Body of pancreas (tissue), 4 donors: ENCODE measurements at places on chromosomes 7 and 10. TPM values are rescaled to one million over a fixed set of nuclear protein-coding genes. Genes with fewer than 3 reads are reported as not detected.

DNA sequence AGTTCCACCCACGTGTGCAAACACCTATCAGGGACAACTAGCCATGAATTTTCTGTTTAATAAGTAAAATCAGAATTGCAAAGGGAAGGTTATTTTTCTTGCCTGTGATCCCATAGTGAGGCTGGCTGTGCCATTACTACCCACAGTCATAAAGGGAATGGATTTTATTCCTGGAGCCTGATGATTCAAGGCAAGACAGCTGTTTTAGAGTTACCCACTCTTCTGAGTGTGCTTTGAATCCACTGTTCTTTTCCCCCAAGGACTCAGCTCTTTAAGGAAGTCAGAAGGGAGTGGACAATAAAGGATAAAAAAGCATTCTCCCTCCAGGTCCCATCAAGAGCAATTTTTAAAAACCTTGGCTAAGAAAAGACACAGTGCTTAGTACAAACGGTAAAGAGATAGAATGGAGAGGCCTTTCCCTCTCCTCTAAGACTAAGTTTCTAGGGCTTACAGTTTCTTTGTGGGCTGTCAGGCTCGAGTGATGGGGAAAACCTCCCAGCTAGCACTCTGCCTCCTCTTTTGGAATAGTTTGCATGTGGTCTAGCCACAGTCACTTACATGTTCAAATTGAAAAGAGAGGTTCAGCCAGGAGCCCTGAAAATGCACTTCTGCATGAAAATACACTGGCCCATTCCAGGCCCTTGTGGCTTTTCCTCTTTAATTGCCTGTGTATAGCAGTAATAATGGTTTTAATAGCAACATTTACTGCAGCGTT is 5.1 kb upstream of the LRRC4 start:
- no peak for DNase-seq
- H3K4me1 ChIP-seq = peaks cover 24% of the 10 kb centered on the region
- no peak overlapping the region for H3K4me3 ChIP-seq
- H3K36me3 ChIP-seq = no peaks in the 10 kb centered on the region

DNA sequence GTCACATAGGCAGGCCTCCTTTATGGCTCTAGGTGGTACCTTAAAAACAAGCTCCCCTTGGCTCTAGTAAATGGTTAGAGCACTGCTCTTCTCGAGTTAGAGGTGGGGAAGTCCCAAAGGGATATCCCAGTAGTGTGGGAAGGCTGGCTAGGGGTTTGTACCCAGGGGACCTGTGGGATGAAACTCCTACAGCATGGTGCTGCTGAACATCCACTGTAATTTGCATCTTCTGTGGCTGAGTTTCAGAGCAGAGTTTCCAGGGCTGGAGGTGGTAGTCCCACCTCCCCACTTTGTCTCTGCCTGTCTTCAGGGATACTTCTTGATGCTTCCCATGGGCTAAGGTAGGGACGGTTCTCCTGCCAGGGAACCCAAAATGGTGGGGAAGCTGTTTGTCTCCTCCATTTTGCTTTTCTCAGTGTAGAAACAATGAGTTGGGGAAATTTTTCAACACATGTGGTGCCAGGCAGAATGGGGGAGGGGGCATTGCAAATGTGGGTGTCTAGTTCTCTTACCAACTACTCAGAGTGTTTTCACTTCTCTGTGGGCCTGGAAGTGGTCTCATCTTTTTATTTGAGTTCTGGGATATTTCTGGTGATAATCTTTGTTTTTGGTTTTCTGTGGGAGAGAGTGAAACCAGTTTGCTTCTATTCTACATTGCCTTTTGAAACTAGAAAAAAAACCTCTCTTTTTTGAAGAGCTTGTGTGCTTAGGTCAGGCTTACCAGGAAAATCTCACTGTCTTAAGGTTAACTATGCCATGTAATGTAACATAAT is 36.3 kb downstream of the SCART1 start:
- no peak overlapping the region for H3K27ac ChIP-seq
- no peaks in the 10 kb centered on the region for H3K4me1 ChIP-seq
- H3K36me3 ChIP-seq = no peaks in the 10 kb centered on the region
- H3K27me3 ChIP-seq = no peaks in the 10 kb centered on the region

- DNase-seq = no peak
- no peaks in the 10 kb centered on the region for H3K27me3 ChIP-seq
These were observed 271.2 kb downstream of the MAGI2 start for GRCh38 chr7:79182283-79182682.

- H3K36me3 ChIP-seq = no peaks in the 10 kb centered on the region
- H3K4me3 ChIP-seq = no peak overlapping the region
- H3K4me1 ChIP-seq = no peaks in the 10 kb centered on the region
- H3K27me3 ChIP-seq = no peaks in the 10 kb centered on the region
- H3K27ac ChIP-seq = no peak overlapping the region
These were observed 527.4 kb downstream of the PTPRN2 start for GRCh38 chr7:158060216-158060615.

DNA sequence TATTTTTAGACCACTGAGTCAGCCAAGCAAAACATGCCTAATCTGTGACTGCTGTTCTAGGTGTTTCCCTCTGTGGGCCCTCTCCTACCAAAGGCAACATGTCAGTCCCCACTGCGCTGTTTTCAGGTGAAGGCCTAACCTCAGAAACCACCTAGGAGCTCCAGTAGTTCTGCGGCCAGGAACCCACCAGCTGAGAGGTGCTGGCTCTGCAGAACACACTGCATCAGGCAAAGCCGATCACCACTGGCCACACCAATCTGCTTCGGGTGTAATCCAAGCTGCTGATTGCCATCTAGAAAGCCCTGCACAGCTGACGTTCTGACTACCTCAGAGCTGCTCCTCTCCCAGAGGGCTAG is 14.9 kb downstream of the CAMK2G start:
- H3K27me3 ChIP-seq = no peaks in the 10 kb centered on the region
- no peak overlapping the region for H3K27ac ChIP-seq
- no peak for DNase-seq
- no peak overlapping the region for H3K4me3 ChIP-seq
- H3K36me3 ChIP-seq = no peaks in the 10 kb centered on the region

The IFT22 gene
- 18.7 TPM for total RNA-seq

DNA sequence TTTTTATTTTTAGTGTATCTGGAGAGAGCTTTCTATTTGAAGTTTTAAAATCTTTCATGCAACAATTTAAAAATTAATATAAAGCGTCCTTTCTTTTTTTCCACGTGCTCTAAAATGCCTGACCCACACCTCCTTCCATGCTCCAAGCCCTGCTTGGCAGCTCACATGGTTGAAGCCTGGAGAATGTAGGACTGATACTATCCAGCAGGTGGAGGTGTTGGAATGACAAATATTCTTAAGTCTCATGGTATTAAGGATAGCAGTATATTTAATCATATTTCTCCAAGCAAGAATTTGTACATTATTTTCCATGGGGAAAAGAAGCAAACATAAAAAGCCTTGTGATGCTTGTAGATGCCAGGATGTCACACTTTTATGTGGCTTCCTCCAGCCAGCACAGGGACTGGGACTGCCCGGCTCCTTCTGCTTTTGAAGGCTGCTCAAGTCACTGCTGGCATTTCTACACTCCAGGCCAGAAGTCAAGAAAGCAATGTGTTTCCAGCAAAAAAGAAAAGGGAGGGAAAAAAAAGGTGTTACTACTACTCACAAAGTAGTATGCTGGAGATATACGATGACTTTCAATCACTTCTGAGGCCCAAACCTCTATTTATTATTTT is 49.7 kb downstream of the BZW2 start:
- H3K4me3 ChIP-seq = no peak overlapping the region
- no peaks in the 10 kb centered on the region for H3K27me3 ChIP-seq
- H3K27ac ChIP-seq = no peak overlapping the region
- no peaks in the 10 kb centered on the region for H3K36me3 ChIP-seq
- peak; percentile 49 for DNase-seq

GRCh38 chr7:129376778-129377700 is 57.2 kb upstream of the STRIP2 start:
- H3K27me3 ChIP-seq = no peaks in the 10 kb centered on the region
- no peak overlapping the region for H3K27ac ChIP-seq
- peaks cover 21% of the 10 kb centered on the region for H3K4me1 ChIP-seq
- H3K36me3 ChIP-seq = no peaks in the 10 kb centered on the region
- no peak for DNase-seq

GRCh38 chr10:86951184-86951761 is 6.1 kb downstream of the MMRN2 start:
- H3K4me3 ChIP-seq = no peak overlapping the region
- H3K4me1 ChIP-seq = peaks cover 9% of the 10 kb centered on the region
- no peaks in the 10 kb centered on the region for H3K27me3 ChIP-seq
- no peaks in the 10 kb centered on the region for H3K36me3 ChIP-seq
- no peak for DNase-seq

The FAM13C gene
- 9.6 TPM for total RNA-seq
